Melanocyte of skin (primary cell): ENCODE measurements at places on chromosomes 16 and 17. TPM values are rescaled to one million over a fixed set of nuclear protein-coding genes. Genes with fewer than 3 reads are reported as not detected.

Gene ZNF771
- 13.3 and 16.2 TPM in 2 replicates for total RNA-seq

Gene TNP2
- not detected in 2 replicates for total RNA-seq

Gene NHLRC4
- total RNA-seq, result 2.4 and 2.9 TPM in 2 replicates

Gene FOXC2
- not detected in 2 replicates for total RNA-seq

Gene HSD3B7
- total RNA-seq, result 15.6 and 20.3 TPM in 2 replicates

Gene EPN3
- not detected in 2 replicates for total RNA-seq

Gene SLC38A7
- 41.8 and 53.0 TPM in 2 replicates for total RNA-seq

Gene LDHD
- total RNA-seq, result 1.4 and 1.7 TPM in 2 replicates

Gene CHD9NB
- total RNA-seq, result 0.77 and 1.3 TPM in 2 replicates

Gene PITPNM3
- total RNA-seq, result 0.36 and 0.69 TPM in 2 replicates

Gene SNX11
- total RNA-seq, result 16.0 and 17.4 TPM in 2 replicates

Gene SULT1A4
- total RNA-seq, result 0.69 and 0.73 TPM in 2 replicates

Gene KCNG4
- 0.15 TPM in 1 of 2 replicates, not detected in the other for total RNA-seq

Gene CACNG1
- not detected in 2 replicates for total RNA-seq

Gene COG8
- total RNA-seq, result 32.0 and 46.1 TPM in 2 replicates

Gene DCTPP1
- 41.0 and 52.6 TPM in 2 replicates for total RNA-seq

Gene MT1H
- total RNA-seq, result not detected in 2 replicates

Gene CFAP97D1
- total RNA-seq, result under 0.01 and 0.34 TPM in 2 replicates

Gene P2RX1
- not detected in 2 replicates for total RNA-seq

Gene PFN1
- 559 and 707 TPM in 2 replicates for total RNA-seq

Gene FLYWCH2
- total RNA-seq, result 45.0 and 57.6 TPM in 2 replicates

Gene HS3ST3A1
- total RNA-seq, result 0.31 and 0.33 TPM in 2 replicates

Gene ASB16
- total RNA-seq, result 0.15 TPM in 1 of 2 replicates, not detected in the other

Gene CLEC10A
- not detected in 2 replicates for total RNA-seq

Gene GCGR
- total RNA-seq, result not detected in 2 replicates

Gene CCDC43
- total RNA-seq, result 51.6 and 57.8 TPM in 2 replicates

Gene KRTAP4-5
- total RNA-seq, result not detected in 2 replicates

Gene EME1
- total RNA-seq, result 10.2 and 15.7 TPM in 2 replicates

Gene SERPINF2
- total RNA-seq, result under 0.01 TPM in 1 of 2 replicates, not detected in the other

Gene MT1F
- total RNA-seq, result 6.2 and 8.7 TPM in 2 replicates

Gene NDUFB10
- total RNA-seq, result 131 and 178 TPM in 2 replicates

Gene SEPTIN12
- total RNA-seq, result not detected in 2 replicates
